ENCODE measurements at places on chromosomes 5 and 9.

DNA sequence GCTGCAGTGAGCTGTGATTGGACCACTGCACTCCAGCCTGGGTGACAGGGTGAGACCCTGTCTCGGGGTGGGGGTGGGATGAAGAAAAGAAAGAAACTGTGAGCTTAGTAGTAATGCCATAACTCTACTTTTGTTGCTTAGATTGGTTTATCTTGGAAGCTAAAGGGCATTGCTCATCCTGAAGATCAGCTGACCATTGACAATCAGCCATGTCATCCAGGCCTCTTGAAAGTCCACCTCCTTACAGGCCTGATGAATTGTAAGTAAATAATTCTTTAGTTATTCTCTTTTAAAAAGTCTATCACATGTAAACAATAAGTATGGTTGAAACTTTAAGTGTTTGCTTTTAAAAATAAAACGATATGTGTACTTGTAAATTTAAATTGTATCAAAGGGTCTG lies 11.4 kb downstream of the OCLN start:
- no peak for DNase-seq

- no peak for DNase-seq
These were observed 322.3 kb upstream of the EDIL3 start for GRCh38 chr5:84706678-84707641.

- no peak for DNase-seq
These were observed 47.6 kb downstream of the ADAMTS6 start for GRCh38 chr5:65434122-65434521.

- no peak for DNase-seq
These were observed 1032.6 kb downstream of the CDH12 start for GRCh38 chr5:21820527-21820926.

- no peak for DNase-seq
These were observed 642.1 kb downstream of the KCTD16 start for GRCh38 chr5:144812763-144813162.

GRCh38 chr5:168320805-168321204 lies 29.4 kb downstream of the WWC1 start:
- no peak for DNase-seq

DNA sequence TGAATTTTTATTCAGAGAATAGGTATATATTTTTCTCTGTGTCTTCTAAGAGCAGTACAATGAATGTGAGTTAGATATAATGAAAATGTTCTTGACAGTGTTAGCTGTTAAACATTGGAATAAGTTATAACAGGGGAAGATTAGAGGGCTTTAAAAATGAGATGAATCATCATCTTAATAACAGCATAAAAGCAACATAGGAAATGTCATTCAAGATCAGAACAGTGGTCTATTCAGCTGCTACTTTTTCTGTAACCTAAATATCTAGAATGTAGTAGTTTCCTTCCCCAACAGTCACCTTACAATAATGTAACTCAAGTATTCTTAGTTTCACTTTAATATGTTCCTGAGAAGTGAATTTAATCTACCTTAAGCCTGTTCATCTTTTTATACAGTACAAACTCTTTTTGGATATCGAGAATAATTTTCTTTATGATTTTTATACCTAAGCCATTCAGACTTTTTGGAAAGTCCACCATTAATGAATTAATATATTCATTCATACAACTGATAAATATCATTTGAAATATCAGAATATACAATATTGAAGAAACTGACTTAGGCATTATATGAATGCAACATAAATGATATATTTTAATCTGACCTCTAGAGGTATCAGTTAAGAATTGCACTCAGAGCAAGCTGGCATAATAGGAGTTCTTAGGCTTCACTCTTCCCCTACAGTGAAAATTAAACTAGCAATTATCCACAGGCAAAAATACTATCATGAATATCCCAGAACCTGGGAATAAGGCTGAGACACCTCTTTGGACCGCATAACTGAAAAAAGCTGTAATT lies 66.1 kb upstream of the EDIL3 start:
- DNase-seq: no peak

GRCh38 chr5:173954671-173955521 lies 34.1 kb upstream of the C5orf47 start:
- DNase-seq: no peak

DNA sequence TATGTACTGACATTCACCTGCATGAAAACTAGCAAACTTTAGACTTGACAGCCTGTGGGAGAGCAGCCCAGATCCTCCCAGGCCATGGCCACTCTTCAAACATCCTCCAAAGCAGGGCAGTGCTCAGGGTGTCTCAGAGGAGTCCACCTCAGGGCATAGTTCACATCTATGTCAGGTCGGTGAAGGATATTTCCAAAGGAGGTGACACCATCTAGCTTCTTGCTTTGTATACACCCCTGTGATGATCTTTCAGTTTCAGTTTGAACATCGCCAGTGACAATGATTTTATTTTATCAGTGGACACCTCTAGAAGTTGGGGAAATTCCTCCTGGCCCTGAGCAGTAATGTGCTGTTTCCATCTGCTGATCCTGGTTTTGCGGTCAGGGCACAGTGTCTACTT lies 20.1 kb downstream of the CDK20 start:
- no peak for DNase-seq

DNA sequence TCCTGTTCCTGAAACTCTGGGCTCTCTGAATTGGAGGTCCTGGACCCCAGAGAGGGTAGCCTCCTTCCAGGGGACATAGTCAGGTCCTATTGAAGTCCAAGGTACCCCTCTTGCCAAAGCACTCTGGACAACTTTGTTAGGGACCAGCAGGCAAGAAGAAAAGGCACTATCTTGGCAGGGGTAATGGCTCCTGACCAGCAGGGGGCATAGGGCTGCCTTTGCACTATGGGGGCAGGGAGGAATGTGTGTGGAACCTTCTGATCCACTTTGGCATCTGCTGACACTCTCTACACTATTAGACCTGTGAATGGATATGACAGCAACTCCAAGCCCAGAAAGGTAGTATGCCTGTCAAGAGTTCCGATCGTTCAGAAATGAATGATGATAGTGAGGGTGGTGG lies 179.0 kb upstream of the CD180 start:
- no peak for DNase-seq

DNA sequence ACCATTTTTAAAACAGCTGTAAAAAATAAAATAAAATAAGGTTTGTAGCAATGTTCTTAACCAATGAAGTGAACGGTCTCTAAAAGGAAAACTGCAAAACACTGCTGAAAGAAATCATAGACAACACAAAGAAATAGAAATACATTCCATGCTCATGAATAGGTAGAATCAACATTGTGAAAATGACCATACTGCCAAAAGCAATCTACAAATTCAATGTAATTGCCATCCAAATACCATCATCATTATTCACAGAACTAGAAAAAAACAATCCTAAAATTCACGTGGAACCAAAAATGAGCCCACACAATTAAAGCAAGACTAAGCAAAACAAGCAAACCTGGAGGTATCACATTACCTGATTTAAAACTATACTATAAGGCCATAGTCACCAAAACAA lies 67.6 kb upstream of the RGMB start:
- DNase-seq: no peak

DNA sequence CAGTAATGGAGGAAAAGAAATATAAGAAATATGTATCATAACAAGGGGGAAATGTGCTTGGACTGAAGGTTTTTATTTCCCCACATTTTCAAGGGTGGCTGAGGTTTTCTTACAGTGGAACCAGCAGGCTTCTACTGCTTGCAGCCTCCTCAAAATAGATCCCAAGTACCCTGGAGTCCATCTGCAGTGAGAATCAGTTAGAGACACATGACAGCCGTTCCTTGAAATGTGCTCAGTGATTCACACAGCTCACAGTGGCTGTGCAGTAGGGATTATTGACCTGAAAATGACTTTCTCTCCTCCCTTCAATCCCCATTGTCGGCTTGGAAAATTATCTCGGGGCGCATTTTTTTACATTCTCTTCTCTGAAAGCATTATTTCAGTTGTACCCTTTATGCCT lies 832.0 kb downstream of the TLR4 start:
- no peak for DNase-seq

DNA sequence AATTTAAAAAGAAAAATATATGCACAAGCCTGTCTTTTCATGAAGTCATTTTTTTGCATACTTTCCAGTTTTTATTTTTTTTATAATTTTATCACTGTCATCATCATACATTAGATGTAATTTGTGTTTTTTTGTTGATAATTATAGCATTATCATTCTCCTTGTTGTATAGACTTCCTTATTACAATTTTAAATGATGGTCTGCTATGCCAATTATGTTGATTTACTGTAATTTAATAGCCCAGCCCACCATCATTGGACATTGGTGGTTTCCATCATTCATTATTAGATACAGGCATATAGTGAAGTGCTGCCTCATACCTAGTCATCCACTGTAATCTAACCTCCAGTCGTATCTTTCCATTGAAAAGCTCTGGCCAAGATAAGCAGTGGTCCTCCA lies 3.8 kb upstream of the TJP2 start:
- DNase-seq: no peak

- DNase-seq: no peak
These were observed 13.9 kb upstream of the TENT4A start for GRCh38 chr5:6699357-6699756.

- DNase-seq: no peak
These were observed 263.1 kb downstream of the ASTN2 start for GRCh38 chr9:117151716-117152115.

- DNase-seq: peak; percentile 23
These were observed 99.7 kb upstream of the CCL21 start for GRCh38 chr9:34809504-34810186.

DNA sequence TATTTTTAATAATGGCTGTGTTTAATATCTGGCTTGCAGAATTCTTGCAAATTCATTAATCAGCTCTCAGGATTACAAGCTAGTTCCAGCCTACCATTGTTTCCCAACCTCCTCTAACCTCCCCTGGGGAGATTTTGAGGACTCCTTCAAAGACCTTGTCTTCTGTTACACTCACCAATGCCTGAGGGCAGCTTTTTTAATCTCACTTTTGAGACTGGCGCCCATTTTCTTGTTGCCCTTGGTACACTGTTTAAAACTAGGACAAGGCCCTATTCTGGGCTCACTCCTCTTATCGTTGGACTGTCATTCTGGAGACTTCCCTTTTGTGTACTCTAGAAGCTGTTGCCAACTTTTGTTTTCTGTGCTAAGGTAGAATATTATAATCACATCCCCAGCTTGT lies 13.6 kb upstream of the EQTN start:
- DNase-seq: no peak

DNA sequence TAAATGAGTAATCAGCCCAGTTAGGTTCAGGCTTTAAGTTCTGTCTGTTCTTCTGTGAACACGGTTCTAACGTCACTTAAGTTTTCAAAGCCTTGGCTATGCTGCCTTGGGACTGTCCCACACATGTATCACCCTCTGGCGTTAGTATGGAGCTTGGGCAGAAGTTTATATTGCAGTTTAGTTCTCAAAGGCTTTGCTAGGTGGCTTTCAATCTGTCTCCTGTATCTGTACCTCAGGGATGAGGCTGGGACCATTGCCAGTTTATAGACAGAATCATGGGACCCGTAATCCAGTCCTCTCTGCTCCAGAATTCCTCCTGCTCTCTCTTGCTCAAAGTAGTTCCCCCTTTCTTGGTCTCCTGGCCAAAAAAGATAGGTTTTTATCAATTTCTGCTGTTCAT lies 12.1 kb downstream of the C9orf40 start:
- no peak for DNase-seq

DNA sequence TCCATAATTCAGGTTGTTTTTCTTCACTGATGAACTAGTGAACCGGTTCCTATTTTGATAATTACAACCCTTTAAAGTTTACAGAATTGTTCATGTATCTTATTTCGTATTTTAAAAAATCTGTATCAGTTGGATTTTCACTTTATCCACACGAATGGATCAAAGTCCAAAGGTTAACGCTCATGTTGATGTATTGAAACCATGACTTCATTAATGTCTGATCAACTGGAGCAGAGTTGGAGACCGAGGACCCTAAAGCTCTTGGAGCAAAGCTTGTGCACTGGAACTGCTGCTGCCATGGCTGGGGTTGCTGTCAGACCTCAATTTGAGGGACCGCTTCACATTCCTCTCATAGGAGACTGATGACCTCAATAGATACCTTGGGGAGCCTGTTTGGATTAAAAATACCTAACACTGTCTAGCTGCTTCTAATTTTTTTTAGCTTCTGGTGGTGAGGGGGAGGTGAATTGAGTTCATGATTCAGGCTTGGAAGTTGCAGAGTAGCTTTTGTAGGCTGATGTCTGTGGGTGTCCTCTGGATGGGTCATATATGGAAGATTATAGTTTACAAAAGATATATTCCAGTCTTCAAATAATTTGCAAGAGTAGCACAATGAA lies 45.1 kb downstream of the KIAA1958 start:
- DNase-seq: no peak

- DNase-seq: no peak
These were observed 38.9 kb downstream of the HAVCR1 start for GRCh38 chr5:157020002-157020401.

- no peak for DNase-seq
These were observed 94.3 kb upstream of the OTULINL start for GRCh38 chr5:14486996-14487896.

GRCh38 chr9:87212605-87213021 lies 265.3 kb upstream of the GAS1 start:
- DNase-seq: no peak

- no peak for DNase-seq
These were observed 2.1 kb upstream of the NFIB start for GRCh38 chr9:14315875-14316601.

DNA sequence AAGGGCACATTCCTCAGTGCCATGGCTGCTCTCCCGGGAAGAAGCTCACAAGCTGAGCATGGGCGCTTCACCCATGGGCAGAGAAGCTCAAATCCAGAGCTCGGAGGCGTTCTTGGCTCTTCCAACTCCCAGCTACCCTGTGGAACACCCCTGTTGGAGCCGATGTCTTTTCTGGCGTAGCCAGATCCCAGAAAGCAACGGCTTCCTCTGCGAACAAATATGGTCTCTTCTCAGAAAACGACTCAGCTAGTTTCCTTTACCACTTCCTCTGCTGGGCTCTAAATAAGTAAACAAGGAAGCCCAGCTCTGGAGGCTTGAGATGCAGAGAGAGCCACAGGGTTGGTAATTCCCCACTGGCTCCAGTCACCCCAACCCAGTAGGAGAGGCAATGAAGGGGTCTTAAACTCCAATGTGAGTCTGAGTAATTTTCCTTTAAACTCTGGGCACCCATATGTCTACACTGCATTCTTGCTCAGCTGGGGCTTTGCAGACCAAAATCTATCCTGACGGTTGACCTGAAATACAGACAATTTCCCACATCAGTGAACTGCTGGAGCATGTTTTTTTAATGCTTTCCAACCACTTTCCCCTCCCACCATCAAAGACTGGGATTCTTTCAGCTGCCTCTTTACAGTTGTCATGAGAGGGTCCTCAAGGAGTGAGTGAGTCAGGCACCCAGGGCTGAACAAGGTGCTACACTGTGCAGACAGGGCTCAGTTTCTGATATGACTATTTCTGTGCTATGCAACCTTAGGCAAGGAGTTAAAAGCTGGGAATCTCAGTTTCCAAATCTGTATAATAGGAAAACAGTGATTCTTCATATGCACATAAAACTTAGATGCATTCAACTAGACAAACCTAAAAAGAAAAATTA lies at the start of gene LCP2:
TSS of gene LCP2 (minus strand) at position 189 of the 874 bp plus-strand sequence. CDS start at position 23, 166 bp downstream.
- DNase-seq: no peak

GRCh38 chr9:99185348-99185632 lies 36.5 kb downstream of the ALG2 start:
- no peak for DNase-seq

- no peak for DNase-seq
These were observed 310.2 kb downstream of the ARRDC3 start for GRCh38 chr5:91072881-91073280.

- DNase-seq: no peak
These were observed 5.7 kb upstream of the C5orf46 start for GRCh38 chr5:147912011-147912410.
